ENCODE measurements at places on chromosomes 12 and 14.

DNA sequence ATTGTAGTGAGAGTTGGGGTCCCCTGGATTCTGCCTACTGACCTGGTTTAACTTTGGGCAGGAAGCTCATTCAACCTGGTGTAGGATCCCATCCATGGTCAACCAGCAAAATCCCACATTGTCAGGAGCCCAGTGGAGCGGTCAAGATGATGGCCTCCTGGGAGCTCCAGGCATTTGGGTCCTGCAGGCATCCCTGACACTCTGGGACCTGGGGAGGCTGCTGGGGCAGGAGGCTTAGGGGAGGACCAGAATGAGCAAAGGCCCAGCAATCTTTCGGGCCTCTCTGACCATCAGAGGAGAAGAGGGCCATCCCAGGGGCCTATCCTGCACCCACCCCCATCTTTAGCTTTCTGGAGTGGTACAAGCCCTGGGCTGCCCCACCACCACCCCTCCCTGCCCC lies 104.0 kb downstream of the PRMT8 start:
- DNase-seq: no peak
- no peak overlapping the region for H3K27ac ChIP-seq
- H3K4me3 ChIP-seq: no peak overlapping the region
- H3K4me1 ChIP-seq: no peaks in the 10 kb centered on the region
- no peaks in the 10 kb centered on the region for H3K27me3 ChIP-seq
- no peaks in the 10 kb centered on the region for H3K36me3 ChIP-seq

DNA sequence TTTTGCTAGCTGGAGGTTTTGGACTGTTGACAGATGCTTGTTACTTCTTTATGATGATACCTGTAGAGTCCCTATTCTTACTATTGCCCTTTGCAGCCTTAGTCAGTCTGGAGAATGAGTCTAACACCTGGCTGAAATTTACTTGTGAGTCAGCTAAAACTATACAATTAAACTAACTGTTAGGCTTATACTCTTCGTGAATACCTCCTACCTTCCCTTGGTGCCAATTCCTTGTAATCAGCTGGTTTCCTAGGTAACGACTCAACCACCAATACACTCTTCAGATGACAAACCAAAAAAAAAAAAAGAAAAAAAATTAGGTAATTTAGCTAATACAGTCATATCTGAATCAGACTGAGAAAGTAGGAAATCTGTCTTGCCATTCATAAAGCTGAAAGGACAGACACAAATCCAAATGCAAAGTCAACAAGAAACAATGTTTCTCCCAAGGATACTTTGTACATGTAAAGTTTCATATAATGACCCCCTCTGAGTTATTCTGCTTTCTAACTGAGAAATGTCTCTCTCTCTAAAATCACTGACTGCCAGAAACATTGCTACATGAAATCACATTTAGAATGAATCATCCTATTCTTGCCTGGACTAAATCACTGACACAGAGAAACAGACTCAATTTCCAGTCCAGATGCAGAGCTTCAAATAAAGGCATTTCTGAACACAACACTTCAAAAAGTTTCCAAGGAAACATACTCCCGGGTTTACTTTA lies 56.5 kb upstream of the CDKL1 start:
- DNase-seq: no peak
- H3K36me3 ChIP-seq: peaks cover 55% of the 10 kb centered on the region
- no peaks in the 10 kb centered on the region for H3K27me3 ChIP-seq
- H3K4me3 ChIP-seq: no peak overlapping the region

DNA sequence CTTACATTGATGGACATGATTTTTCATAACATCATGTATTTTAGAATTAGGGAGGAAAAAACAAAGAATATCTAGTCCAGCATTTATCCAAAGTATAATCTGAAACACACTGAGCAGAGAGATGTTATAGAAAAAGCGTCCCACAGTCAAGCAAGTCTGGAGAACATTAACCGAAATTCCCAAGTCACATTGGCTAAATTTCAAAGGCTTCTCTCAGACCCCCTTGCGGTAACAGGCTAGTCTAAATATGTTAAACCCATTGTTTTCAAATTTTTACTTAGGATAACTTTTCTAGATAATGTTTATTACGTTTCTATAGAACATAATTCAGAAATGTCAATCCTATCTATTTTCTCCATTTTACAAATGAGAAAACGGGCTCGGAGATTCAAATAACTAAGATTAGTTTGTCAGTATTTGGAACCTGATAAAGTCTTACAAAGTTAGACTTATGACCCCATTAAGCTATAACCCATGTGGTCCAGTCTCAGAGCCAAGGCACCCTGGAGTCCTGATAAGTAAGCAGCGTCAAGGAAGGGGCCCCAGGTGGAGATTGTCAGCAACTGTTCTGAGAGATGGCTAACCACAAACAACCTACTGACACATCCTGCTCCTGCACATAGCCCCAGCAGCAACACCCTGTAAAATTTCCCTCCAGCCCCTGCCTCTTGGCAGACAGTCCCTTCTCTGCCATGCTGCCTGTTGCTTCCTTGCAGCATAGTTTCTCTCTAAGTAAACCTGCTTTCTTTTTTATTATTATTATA lies 220.6 kb upstream of the TMEM260 start:
- H3K36me3 ChIP-seq: no peaks in the 10 kb centered on the region
- H3K27me3 ChIP-seq: no peaks in the 10 kb centered on the region
- no peak overlapping the region for H3K27ac ChIP-seq
- peaks cover 2% of the 10 kb centered on the region for H3K4me1 ChIP-seq
- H3K4me3 ChIP-seq: no peak overlapping the region
- DNase-seq: no peak

DNA sequence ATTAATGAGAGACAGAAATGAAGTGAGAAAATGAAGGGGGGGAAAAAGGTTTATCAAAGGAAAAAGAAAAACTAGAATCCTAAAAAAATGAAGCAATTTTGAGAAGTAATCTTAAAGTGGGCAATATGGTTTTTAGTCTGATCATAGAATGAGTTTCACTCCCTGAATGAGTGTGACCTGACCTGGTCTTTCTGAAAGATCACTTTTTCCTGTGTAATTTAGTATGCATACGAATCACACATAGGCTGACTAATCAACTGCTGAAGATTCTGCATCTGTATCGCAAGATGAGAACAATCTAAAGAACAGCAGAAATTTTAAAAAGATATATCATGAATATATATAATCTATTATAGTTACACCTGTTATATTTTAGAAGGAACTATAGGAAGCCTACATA lies 11.3 kb downstream of the GNPTAB start:
- peaks cover 65% of the 10 kb centered on the region for H3K4me1 ChIP-seq
- no peaks in the 10 kb centered on the region for H3K27me3 ChIP-seq
- H3K36me3 ChIP-seq: peaks cover 42% of the 10 kb centered on the region
- peak overlapping the region; percentile 98 for H3K27ac ChIP-seq

DNA sequence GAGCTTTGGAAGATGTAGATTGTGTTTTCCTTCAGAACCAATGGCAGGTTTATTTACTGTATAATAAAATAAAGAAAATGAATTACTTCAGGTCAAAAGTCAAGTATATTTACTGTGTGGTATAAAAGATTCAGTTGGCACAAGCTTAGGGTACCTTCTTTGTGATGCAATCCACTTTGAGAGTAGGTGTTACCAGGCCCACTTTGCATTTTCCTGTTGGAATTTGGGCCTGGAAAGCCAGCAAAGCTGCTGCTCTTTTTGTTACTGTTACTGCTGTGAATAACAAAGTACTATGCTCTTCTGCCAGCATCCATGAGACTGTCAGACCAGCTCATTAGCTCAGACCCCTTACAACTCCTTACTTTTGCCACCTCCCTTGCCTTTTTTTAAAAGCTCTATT lies 649.0 kb upstream of the SEL1L start:
- no peak overlapping the region for H3K4me3 ChIP-seq
- H3K27me3 ChIP-seq: no peaks in the 10 kb centered on the region
- no peaks in the 10 kb centered on the region for H3K36me3 ChIP-seq
- no peaks in the 10 kb centered on the region for H3K4me1 ChIP-seq
- no peak overlapping the region for H3K27ac ChIP-seq
